ENCODE measurements at places on chromosomes 2 and 18.

DNA sequence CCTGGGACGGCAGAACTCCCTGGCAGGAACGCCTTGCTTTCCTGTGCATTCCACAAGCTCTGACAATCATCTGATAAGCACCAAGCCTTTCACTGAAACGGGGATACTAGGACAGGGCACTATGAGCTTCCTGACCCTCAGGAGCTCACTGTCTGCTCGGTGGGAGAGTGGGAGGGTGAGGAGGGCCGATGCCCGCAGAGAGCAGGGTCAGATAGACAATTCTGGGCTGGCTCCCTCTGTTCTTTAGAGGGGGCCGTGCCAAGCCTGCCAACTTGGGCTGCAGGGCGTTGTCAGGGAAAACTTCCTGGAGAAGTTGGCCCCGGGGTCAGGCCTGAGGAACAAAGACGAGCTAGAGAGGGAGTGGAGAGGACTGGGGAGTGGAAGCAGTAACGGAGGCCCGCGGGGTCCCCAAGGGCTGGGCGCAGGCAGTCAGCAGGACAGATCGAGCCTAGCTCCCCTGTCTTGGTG is 82.0 kb downstream of the CTAGE1 start:
- DNase-seq, result no peak

- DNase-seq, result no peak
These were observed 80.8 kb upstream of the AGAP1 start for GRCh38 chr2:235413064-235413463.

DNA sequence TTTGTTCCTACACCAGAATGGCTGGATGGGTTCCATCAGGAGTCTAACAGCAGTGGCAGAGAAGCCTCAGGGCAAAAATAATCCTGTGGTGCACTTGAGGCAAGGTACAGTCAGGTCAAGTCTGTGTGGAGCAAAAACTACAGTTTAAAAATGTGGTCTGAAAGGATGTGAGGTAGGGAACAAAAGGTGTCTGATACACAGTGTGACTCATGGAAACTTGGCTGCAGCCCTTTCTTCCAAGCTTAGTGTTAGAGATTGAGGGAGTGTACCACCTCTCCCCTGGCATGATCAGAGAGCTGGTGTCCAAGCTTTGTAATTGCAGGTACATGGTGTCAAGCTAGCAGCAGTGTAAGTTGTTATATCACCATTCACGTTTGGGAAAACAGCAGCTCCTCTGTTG is 8.9 kb downstream of the ANKAR start:
- no peak for DNase-seq

GRCh38 chr2:61272421-61273070 is 110.6 kb downstream of the C2orf74 start:
- no peak for DNase-seq

DNA sequence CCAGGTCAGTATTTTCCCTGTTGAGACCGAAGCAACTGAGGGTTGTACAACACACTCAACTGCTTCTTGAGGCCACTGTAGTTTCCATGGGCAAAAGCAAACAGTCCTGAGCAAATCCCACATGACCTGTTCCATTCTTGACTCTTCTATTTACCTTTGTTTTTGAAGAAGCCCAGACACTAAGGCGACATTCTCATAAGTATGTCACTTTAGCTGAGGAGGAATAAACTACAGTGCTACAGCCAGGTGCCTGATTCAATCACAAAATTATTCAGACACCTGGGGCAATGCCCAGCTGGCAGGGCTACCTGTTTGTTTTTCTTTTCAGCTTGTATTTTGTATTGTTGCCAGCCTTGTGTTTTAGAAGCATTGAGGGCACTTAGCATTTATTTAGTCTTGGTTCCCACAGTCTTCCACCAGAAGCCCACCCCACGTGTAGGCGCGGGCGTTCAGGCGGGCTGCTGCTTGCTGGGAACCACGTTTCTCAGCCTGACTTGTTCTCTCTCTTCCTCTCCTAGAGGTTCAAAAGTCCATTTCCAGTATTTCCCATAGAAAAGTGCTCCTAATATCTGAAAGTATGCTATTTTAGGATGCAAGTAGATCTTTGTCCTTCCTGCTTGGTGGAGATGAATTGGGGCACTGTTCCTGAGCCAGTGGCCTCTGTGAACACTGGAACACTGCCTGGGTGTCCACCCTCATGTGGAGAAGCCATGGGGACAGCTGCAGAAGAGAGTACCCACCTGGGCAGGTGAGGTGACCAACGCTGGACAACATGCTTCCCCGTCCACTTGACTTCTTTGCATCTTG is 99.0 kb upstream of the COPS8 start:
- DNase-seq, result no peak

DNA sequence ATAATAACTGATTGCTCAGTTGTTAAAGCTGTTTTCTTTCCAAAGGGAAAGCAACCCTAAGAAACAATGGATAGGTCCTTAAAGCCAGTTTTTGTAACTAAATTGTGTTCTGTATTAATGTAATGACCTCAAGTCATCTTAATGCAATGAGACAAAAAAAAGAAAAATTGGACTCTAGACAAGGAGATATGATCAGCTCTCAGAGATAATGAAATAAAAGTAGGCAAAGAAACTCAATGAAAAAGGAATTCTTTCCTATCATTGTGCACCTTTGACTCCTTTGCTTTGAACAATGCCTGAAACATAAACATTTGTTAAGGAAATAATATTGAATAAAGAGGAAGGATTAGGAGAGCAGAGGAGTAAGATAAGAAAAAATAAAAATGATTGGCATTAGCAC is 86.1 kb downstream of the RIT2 start:
- DNase-seq, result no peak

DNA sequence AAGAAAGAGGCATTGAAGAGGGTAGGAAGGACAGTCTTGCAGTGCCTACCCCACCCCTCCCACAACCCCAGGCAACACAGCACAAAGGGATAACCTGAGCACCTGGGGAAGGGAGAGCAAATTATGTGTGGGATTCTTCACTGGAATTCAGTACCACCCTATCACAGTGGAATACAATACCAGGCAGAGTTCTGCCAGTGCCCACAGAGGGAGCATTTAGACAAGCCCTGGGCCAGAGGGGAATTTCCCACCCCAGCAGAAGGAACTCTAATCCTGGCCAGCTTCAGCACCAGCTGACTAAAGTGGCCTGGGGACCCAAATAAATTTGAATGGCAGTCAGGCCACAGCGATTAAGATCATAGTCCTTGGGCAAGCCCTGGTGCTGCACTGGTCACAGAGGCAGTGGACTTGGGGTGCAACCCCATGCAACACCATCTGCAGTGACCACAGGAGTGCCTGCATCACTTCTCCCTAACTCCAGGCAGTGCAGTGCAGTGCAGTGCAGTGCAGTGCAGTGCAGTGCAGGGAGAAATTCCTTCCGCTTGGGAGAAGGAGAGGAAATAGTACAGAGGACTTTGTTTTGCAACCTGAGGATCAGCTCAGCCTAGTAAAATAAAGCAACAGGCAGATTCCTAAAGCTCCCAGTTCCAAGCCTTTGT is 147.8 kb upstream of the SRD5A2 start:
- no peak for DNase-seq

GRCh38 chr2:101420623-101421022 is 33.3 kb upstream of the CREG2 start:
- no peak for DNase-seq

- DNase-seq, result no peak
These were observed 221.1 kb upstream of the ATP5MC3 start for GRCh38 chr2:175402571-175402970.

GRCh38 chr2:186526281-186526680 is 40.2 kb downstream of the ZC3H15 start:
- DNase-seq, result no peak

- no peak for DNase-seq
These were observed 89.4 kb downstream of the PID1 start for GRCh38 chr2:229181641-229182040.

DNA sequence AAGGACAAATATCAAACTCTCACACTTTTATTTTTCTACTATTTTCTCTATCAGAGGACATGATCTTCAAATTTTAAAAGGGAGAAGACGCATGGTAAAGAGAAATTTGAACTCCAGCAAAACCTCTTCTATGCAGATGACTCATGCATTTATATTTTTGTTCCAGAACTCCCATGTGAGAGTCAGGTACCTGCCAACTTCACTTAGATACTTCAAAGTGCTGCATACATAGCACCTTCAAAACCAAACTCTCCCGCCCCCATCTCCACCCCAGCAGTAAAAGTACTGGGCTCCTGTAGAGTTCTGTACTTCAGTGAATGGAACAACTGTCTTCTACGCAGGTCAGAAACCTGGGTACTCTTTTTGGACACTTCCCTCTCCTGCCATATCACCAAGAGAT is 398.3 kb downstream of the TGIF1 start:
- DNase-seq, result no peak

All from GM12878 (cell line).